Stimulated activated CD4-positive, alpha-beta T cell treated with anti-CD3 and anti-CD28 coated beads, TNF-alpha, amount 100 ng/mL, for 48 hours (primary cell): ENCODE measurements at places on chromosomes 3 and 15.

DNA sequence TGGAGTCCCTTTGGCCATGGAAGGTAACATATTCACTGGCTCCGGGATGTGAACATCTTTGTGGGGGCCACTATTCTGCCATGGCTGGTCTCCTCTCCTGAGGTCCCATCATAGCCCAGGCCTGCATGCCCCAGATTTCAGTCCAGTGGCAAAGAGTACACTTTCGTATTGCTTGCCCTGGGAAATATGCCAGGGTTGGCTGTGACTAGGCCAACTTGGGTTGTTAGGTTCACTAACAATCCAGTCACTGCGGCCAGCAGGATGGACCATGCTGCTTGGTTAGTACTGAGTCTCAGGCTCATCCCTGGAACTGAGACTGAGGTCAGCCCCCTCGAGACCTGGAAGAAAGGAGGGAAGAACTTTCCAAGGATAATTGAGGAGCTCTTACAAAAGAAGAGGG is 9.8 kb upstream of the EEFSEC start:
- no peak for DNase-seq

DNA sequence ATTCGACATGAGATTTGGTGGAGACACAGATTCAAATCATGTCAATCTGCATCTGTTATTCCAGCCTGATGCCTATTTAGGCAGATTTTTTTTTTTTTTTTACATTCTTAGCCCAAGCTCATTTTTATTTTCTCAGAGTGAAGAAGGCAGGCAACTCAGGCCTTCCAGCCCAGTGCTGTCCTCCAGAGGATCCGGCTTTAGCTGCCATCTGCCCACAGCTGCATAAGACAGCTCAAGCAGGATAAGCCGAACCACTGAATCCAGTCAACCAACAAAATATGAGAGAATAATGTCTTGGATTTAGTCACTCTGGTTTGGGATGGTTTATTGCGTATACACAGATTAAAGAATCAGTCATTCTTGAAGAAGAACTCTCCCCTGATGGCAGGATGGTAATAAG is 19.9 kb upstream of the COLQ start:
- DNase-seq, result no peak

DNA sequence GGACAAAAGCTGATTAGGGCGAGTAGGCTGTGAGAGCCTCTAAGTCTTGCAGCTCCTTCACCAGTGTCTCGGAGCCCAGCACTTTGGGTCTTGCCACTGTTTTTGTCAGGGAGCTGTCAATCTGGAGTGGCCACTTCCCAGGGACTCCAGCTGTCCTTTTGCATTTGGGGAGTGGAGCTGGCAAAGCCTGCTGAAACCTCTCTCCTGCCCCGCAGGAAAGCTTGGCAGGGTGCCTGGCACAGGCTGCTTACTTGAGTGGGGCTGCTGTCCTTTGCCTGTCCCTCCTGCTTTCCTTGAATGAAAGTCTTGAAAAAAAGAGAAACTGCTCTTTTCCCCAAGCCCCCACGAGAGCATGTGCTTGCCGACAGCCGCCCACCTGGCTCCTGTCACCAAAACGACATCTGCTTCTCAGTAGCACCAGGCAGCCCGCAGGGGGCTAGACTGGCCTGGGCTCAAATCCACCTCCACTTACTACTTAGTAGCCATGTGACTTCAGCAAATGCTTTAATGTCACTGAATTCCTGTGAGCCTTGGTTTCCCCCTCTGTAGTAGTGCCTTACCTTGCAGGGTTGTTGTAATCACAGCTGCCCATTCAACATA is 13.7 kb downstream of the USP13 start:
- DNase-seq, result no peak

DNA sequence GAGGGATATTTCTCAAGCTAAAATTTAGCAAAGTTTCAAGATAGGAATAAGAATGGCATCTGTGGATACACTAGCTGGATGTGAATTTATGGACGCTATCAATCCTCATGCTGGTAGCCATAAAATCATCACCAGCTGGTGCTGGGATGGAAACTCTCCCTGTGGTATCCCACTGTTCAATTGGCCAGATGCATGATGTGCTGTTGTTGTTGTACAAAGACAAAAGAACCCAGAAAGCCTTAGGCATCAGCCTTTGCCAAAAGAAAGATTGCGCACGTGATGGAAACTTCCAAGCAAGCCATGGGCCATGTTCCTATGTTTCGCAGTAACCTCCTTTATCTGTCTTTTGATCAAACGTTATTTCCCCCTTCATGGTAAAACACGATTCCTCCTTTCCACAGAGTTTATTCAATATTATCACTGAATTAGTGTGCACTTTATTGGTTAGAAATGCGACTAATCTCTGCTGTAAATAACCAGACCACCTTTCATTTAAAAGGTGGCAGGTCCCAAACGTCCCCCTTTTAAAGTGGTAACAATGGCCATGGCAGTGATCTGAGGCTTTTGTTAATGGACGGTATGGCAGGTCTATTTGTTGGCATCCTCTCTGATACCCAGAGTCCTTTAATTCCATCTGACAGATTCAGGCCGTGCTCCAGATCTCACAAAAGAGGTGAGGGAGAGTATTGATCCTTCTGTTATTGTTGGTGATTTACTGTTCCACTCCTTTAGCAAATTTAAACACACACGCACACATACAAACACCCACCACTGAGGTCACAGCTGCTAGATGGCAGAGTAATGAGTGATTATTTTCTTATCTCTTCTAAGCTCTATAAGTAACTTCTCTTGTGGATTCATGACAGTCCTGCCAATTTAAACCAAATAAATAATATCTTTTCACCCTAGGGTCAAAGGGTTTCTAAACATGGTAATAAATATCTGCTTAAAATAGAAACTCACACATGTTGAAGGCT is 291.2 kb upstream of the KCNMB2 start:
- no peak for DNase-seq

- no peak for DNase-seq
Observed at GRCh38 chr3:4994823-4995499, 15.7 kb downstream of the BHLHE40 start.

DNA sequence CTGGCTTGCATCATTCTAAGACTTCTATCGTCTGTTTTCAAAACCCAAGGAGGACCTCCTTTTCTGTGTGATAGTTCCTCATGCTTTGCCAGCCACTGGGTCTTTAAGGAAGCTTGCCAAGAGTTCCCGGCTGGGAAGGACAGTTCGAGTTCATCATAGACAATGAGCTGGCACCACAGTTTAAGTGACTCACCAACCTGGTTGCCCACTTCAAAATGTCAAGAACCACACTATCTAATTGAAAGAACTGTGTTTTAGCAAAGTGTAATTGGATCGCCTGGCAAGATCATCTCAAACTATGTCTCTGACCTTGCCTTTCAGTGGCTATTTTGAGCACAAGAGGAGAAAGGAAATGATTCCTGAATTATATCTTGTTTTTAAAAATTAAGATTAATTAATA is 27.9 kb downstream of the SOX2 start:
- DNase-seq, result no peak

DNA sequence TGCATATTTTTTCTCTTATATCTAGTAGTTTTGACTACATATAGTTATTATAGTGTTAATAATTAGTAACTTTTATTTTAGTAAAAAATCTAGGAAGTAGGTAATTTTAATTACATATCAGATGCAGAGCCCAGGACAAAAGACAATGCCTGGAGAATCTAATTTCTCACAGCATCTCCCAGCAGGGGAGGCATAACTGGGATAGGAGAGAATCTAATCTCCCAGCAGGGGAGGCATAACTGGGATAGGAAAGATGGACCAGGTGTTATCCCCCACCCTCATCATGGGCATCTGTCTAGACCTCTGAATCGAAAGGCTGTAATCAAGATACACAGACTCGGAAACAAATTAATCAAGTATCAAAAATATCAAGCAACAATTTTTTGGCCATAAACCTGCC is 58.2 kb downstream of the OSTN start:
- DNase-seq, result no peak

GRCh38 chr15:94028809-94029208 is 202.6 kb upstream of the MCTP2 start:
- DNase-seq, result no peak

DNA sequence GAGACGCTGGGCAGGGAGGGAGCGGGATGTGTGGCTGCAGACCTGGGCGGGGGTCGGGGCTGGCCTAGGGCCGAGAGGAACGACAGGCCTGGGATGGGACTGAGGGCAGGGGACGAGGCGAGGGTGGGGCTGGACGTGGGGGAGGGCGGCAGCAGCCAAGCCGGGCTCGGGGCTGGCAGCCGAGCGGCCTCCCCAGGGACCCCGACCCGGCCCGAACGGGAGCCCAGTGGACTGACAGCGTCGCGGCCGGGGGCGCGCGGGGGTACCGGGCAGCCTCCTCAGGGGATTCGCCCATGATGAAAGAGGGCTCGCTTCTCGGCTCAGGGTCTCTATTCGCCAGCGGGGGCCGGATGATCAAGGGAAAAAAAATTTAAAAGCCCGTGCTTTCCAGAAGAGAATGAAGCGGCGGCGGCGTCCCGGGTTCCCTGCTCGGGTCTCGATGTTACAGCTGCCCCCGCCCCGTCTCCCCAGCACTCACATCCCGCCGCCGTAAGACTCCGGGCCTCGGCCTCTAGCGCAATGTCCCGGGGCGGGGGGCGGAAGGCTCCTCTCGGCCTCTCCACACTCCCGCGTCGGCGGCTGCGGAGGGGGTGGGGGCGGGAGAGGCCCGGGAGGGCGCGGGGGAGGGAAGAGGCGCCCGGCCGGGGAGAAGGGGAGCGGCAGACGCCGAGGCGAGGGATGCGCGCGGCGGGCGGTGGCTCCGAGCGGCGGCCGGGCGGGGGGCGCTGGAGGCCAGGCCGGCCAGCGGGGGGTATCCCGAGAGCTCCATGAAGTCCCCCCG is 4.3 kb downstream of the PTH1R start:
- no peak for DNase-seq

DNA sequence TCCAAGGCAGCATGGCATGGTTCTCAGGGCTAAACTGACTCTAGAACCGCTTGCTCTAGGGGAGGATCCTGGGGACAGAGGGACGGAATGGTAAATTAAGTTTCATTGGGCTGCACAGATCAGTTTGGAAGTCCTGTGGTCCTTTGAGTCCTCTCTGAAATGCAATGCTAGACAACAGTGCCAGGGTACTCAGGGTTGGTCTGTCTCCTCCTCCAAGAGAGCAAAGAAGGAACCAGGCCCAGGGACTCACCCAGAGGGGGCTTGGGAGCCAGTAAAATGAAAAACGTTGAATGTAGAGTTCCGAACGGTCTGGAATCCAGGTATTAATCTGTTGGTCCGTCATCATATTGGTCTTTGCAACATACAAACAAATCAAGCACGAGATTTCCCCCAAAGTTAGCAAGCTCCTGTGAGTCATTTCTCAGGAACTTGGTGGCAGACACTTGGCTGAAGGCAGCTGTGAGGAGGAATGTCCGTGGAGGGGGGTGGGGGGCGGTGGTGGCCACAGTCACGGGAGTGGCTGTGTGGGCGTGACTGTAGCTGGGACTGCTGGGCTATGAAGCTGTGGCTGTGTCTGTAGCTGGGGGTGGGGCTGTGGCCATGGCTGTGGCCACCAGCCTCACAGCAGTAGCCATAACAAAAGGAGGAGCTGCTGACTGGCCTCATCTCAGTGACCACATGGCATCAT is 361.0 kb downstream of the SHQ1 start:
- DNase-seq, result peak; percentile 52

DNA sequence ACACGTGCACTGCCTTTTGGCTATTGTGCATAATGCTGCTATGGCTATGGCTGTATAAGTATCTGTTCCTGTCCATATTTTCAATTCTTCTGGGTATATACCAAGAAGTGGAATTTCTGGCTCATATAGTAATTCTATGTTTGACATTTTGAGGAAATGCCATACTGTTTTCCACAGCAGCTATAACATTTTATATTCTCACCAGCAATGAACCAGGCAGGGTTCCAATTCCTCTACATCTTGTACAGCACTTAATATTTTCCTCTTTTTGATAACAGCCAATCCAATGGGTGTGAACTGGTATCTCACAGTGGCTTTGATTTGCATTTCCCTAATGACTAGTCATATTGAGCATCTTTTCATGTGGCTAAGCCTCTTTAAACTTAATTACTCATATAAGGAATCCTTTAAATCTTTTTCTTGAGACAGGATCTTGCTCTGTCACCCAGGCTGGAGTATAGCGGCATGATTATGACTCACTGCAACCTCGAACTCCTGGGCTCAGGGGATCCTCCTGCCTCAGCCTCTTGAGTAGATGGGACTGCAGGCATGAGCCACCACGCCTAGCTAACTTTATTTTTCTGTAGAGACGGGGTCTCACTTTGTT is 38.1 kb upstream of the IGDCC4 start:
- peak; percentile 37 for DNase-seq

GRCh38 chr3:15974647-15975046 is 176.9 kb upstream of the ANKRD28 start:
- no peak for DNase-seq

DNA sequence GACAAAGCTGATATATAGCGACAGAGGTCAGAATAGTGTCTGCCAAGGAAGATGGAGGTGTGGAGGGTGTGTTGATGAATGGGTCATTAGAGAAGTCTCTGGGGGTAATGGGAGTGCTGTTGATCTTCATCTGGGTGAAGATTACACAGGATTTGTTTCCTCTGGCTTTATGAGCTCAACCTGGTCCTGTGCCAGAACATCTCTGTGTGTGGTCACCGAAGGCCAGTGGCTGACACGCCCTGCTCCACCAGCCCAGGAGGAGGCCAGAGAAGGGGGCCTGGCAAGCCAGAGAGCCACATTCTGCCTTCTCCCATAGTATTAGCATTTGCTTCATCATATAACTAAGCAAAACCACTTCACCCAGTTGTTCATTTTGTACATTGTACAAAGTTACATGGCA is 121.1 kb downstream of the ZNF621 start:
- no peak for DNase-seq

- no peak for DNase-seq
Observed at GRCh38 chr3:21310161-21310560, 440.8 kb downstream of the ZNF385D start.

- no peak for DNase-seq
Observed at GRCh38 chr3:54888873-54889272, 39.0 kb downstream of the LRTM1 start.

GRCh38 chr3:31810991-31811433 is 170.1 kb downstream of the OSBPL10 start:
- DNase-seq, result no peak

DNA sequence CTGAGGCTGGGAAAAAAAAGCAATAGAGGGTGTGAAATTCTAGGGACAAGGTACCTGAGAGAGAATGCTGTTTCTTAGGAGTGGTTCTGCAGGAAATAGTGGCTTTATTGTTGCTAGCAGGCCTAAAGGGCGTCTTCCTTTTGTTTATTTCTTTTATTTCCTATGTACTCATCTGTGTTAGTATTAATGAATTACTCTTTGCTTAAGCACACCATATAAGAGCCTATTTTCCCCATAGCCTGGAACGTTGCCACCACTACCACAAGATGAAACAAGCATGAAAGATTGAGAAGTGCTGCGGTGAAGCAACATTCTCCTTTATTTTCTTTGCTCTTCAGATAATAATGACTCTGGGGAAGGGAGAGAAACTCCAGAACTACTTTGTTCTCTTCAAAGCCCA is 21.3 kb upstream of the GOLIM4 start:
- DNase-seq, result no peak

GRCh38 chr3:149613988-149614387 is 43.8 kb downstream of the WWTR1 start:
- no peak for DNase-seq

DNA sequence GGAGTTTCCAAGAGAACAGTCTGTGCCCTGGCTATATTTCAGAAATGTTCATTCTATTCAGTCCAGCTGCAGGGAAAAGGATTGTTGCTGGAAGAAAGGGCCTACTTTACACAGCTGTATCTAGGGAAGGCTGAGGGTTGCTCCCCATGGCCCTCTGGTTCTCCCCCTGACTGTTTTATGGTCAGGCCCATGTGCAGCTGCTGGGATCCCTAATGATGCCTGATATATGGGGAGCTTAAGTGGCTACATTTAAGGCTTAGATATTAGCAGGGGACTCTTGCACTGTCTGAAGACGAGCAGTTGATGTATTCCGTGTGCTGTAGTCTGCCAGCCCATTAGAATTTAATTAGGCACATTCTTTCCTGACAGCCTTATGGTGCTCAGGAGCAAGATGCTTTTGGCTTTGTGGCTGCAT is 72.0 kb downstream of the FAM43A start:
- no peak for DNase-seq
